ENCODE measurements at places on chromosomes 5 and 9.

- no peak for DNase-seq
These were observed 20.0 kb downstream of the PITX1 start for GRCh38 chr5:135013947-135014570.

- no peak for DNase-seq
These were observed 9.5 kb downstream of the SIL1 start for GRCh38 chr5:139188558-139189270.

- no peak for DNase-seq
These were observed 294.4 kb downstream of the SEMA5A start for GRCh38 chr5:9251379-9251980.

DNA sequence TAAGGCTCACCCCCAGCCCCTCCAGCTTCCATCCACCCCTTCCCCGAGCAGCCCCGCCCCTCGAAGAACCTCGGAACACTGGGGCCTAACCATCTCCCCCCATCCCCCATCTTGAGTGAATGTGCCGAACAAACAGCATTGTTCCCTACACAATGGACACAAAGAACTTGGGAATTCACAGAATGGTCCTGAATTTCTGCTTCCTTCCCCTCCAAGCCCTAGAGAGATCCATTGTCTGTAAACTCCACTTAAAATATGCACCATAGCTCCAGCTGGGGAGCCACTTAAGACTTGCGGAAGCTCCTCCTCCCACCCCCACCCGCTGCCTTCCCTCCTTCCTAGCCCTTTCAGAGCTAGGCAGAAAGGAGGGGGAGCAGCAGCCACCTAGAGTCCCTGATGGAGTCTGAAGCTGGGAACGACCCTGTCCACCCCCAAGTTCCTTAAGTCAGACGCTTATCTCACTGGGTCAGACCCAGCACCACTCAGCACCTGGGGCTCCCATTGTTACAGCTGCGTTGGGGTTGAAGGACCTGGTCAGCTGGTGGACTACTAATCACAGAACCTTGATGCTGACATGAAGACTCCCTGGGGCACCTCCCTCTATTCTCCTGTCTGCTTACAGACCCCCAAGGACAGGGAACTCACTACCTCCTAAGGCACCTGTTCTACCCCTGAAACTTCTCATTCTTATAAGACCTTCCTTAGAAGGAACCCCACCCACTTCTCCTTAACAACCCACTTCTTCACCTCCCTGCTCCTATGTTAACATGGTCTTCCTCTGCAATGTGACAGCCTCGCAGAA, 61.4 kb downstream of the PCDH1 start:
- DNase-seq = no peak

DNA sequence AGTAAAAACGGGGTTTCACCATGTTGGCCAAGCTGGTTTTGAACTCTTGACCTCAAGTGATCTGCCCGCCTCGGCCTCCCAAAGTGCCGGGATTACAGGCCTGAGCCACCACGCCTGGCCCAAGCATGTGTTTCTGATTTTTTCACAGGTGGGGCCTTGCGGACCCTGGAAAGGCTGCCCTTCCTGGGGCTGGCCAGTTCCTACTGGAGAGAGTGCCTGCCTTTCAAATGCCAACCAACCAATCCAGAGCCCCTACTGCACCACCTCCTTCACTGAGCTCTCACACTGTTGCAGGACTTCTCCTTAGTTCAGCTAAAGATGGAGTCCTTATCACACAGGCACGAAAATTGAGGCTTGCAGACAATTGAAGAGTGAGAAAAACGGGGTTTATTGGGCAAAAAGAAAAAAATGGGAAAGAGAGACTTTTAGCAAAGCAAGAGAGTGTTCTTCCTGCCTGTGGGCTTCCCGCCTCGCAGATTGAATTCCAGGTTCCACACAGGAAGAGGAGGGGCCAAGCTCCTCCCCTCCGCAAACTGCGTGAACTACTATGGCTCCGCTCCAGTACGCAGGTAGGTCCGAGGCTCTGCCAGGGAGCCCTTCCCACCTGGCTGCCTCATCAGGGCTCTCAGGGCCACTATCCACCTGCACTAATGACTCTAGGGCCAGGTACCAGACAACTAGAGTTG, 8.3 kb upstream of the CMBL start:
- DNase-seq = no peak

GRCh38 chr9:127658428-127658827, 46.4 kb downstream of the STXBP1 start:
- no peak for DNase-seq

GRCh38 chr9:98810102-98810842, 2.8 kb downstream of the GALNT12 start:
- no peak for DNase-seq

GRCh38 chr5:79518718-79519117, 4.8 kb upstream of the HOMER1 start:
- DNase-seq = no peak

GRCh38 chr9:135939351-135940265, 21.6 kb downstream of the UBAC1 start:
- DNase-seq = no peak

GRCh38 chr9:108748776-108749175, 107.0 kb downstream of the ACTL7B start:
- DNase-seq = no peak

DNA sequence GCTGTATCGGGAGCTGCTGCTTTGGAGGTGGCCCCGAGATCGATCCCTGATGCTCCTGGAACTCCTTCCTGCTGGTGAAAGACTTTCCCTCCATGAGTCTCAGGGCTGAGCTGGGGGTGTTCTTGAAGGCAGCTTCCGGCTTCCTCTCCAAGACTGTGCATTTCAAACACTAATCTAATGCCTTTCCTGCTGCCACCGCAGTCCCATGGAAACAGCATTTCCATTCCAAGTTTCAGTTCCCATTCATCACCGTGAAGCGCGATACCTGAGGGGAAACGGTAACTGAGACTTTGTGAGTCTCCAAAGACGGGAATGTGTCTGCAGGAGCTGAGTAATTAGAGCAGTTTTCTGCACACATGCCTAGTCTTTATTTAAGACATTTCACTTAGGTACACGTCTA, 230.1 kb downstream of the PAX5 start:
- no peak for DNase-seq

GRCh38 chr5:126984632-126985031, 45.7 kb downstream of the MARCHF3 start:
- DNase-seq = no peak

DNA sequence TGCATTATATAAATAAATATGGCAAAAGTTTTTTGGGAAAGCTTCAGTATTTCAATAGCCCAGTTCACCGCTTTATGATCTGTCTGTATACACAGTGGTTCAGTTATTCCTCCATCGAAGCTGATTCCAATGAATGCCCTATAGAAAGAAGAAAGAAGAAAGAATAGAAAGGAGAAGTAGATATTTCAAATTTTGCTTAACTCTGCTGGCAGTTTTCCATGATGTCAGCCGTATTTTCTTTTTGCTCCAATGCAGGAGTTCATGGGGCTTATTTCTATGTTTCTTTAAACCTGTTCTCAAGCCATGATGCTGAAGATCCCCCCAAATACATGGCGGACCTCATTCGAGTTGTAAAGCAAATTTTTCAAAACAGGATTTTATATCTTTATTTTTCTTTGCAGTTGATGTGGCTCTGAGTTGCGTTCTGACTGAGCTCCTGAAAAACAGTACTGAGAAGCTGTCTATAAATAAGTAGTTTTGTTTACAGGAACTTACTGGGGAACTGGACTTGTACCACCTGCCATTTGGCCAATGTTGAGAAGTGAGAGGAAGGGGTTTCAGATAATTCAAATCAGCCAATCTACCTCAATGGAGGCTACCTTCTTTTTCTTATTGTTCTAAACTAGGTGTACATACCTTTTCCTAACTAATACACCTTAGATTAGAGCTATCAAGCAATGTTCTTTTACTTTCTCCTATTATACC, 418.5 kb upstream of the MEF2C start:
- no peak for DNase-seq

GRCh38 chr9:137150617-137151457, 11.9 kb downstream of the GRIN1 start:
- peak; percentile 73 for DNase-seq

- DNase-seq = no peak
These were observed 87.8 kb upstream of the HSPA9 start for GRCh38 chr5:138663009-138663408.

- peak; percentile 13 for DNase-seq
These were observed 17.7 kb upstream of the AKNA start for GRCh38 chr9:114405294-114406034.

- no peak for DNase-seq
These were observed 27.9 kb upstream of the ALDH1A1 start for GRCh38 chr9:72980600-72981265.

GRCh38 chr9:137198051-137198901, 2.3 kb downstream of the TPRN start:
- peak; percentile 34 for DNase-seq

GRCh38 chr9:79692857-79693571, 121.2 kb downstream of the TLE4 start:
- DNase-seq = no peak

DNA sequence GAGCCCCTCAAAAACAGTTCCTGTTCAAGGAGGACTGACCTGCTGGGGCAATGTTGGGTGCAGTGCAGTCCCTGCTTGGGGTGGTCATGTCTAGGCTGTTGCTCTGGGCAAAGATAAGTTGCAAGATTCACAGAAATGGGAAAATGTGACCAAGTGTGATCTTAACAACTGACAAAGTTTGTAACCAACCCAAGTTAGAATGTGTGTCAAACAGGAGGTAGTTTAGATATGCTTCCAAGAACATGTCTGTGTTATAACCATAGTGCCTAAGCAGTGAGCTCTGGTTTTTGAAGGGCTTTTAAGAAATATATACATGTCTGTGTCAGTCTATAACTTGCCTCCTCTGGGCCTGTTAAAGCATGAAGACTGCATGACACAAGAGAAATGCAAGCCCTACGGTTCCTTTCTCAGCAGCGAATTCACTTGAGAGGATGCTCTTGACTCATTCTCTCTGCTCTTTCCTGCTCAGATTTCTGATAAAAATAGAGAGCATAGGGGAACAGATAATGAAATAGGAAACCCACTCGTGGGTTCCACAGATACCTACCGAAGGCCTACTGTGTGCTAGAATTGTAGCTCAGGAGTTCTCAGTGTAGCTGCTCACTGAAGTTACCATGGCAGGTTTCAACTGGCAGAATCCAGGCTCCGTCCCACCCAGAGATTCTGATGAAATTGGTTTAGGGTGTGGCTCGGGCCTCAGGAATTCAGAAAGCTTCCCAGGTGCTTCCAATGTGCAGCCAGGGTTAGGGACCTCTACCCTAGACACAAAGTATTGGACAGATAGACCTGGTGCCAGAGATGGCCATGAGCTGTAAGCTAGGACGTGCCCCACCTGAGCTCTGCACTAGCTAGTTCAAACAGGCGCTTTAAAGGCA, 52.4 kb downstream of the ARHGEF37 start:
- DNase-seq = no peak

- DNase-seq = no peak
These were observed 259.7 kb upstream of the ANKRD55 start for GRCh38 chr5:56492812-56493211.

All from NCI-H1417 (cell line).